ENCODE measurements at places on chromosomes 1 and 21. TPM values are rescaled to one million over a fixed set of nuclear protein-coding genes. Genes with fewer than 3 reads are reported as not detected.

The CELA3B gene
- total RNA-seq, result not detected

The FCRL6 gene
- total RNA-seq, result 1.1 TPM

The SPATA46 gene
- not detected for total RNA-seq

The ZBTB8A gene
- total RNA-seq, result 23.4 TPM

The CYP4A11 gene
- not detected for total RNA-seq

Data from uterus (tissue), 4 donors.